ENCODE measurements at places on chromosomes 16 and 17.

GRCh38 chr17:52048137-52048898 is 110.2 kb downstream of the CA10 start:
- DNase-seq, result no peak

- DNase-seq, result no peak
Observed at GRCh38 chr17:80718428-80718827, 173.8 kb downstream of the RPTOR start.

DNA sequence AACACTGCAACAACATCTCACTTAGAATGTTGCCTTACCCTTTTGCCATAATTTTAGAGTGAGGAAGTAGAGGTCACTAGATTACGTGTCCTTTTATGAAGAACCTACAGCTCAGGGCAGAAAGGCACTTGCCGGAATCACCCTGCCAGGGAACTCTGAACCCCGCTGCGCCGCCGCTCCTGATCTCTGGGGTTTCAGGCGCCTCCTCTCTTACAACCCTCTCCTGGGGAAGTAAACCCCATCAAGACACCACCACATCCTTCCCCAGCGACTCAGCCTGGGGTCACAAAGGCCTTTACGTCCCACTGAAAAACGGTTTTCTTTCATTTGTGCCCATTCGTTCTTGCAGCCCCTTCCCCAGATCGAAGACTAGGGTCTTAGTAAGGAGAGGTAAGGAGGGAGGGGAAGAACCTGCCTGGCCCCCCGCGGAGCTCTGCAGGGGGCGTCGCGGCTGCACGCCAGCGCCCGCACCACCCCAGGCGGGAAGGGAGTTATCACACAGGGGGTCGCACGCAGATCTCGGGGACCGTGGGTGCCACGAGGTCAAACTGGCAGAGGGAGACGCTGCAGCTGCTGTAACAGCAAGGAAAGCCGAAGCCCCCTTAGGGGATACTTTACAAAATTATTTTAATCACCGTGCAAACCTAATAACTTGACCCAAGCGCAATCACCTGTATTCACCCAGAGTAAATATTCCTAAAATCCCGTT is 1.0 kb upstream of the HLF start:
- DNase-seq, result peak; percentile 12

DNA sequence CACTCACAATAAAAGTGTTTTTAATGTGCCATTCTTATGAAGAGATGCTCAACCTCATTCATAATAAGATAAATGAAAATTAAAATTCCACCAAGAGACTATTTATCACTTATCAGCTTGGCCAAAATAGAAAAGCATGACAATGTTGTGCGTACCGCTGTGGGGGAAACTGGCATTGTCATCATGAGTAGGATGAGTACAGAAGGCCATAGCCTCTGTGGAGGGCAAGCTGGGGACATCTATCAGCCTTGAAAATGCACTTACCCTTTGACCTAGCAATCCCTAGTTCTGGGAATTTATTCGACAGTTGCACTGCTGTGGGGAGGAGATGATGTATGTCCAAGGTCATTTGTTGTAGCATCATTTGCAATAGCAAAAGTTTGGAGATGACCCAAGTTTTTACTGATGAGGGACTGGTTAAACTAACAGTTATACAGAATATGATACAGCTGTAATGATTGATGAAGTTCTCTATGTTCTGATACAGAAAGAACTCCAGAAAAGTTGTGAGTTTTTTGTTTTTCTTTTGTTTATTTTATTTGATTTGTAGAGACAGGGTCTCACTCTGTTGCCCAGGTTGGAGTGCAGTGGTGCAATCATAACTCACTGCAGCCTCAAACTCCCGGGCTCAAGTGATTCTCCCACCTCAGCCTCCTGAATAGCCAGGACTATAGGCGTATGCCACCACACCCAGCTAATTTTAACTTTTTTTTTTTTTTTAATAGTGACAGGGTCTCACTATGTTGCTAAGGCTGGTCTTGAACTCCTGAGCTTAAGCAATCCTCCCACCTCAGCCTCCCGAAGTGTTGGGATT is 13.7 kb upstream of the PRKCB start:
- no peak for DNase-seq

GRCh38 chr17:28524476-28525424 is 18.6 kb downstream of the FOXN1 start:
- DNase-seq, result no peak

DNA sequence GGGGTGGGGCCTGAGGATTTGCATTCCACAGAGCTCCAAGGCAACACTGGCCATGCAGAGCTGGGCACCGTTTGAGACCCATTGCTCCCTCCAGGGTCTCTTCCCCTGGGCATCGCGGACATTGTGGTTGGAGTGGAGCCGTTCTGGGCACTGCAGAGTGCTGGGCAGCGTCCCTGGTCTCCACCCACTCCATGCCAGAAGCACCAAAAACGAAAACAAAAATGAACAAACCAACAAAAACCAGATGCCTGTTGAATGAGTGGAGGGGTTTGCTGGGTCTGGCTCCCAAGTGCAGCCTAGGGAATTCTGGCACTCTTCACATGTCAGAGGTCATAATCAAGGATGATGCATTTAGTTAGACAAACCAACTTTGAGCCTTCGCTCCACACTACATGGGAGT is 17.9 kb downstream of the WNT9B start:
- DNase-seq, result no peak

GRCh38 chr17:48611681-48612455 is 1.1 kb upstream of the HOXB7 start:
- no peak for DNase-seq

- DNase-seq, result no peak
Observed at GRCh38 chr17:41490000-41490990, 585 bp upstream of the KRT36 start.

GRCh38 chr17:74960570-74961342 is 11.8 kb downstream of the HID1 start:
- DNase-seq, result peak; percentile 29

DNA sequence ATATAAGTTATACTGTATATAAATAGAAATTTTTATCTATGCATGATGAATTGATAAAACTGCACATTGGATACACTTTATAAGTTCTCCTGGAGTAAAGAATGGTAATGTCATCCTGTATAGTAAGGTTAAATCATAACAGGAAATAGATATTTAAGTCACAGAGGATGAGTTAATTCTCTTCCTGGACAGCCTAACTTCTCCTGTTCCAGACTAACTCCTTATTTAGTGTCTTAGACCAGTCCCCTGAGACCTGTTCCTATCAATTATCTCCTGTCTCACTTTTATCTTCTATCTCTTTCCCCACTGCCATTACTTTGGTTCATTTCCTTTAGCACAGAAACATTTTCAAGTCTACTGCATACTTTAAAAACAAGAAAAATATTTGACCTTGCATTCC is 46.5 kb downstream of the SSH2 start:
- no peak for DNase-seq

GRCh38 chr17:835263-835662 is 53.1 kb downstream of the MRM3 start:
- DNase-seq, result no peak

DNA sequence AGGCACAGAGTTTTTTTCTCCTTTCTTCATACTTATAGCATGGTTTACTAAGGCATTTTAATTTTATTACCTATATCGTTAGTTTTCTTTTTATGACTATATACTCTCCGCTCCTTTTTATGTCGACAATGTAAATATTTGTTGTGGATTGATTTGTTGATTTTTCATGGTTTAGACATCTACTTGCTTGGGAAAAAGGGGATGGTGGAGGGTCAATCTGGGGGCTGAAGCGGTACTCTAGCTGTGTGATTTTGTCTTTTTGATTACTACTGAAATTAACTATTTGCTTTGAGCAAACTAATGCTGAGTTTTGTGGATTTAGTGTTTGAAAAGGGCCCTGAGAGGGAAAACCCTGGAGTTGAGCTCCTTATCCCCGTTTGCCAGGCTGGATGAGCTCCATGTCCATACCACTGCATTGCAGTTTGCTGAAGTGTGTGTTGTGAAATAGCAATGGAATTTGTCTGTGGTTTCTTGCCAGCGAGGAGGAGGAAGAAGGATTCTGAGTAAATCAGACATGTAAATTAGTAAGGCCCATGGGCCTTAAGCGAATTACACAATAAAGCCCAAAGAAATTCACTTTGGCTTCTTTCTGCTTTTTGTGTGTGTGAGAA is 72.0 kb downstream of the FTO start:
- DNase-seq, result no peak

GRCh38 chr17:72702136-72702735 is 390.3 kb downstream of the SLC39A11 start:
- DNase-seq, result no peak

DNA sequence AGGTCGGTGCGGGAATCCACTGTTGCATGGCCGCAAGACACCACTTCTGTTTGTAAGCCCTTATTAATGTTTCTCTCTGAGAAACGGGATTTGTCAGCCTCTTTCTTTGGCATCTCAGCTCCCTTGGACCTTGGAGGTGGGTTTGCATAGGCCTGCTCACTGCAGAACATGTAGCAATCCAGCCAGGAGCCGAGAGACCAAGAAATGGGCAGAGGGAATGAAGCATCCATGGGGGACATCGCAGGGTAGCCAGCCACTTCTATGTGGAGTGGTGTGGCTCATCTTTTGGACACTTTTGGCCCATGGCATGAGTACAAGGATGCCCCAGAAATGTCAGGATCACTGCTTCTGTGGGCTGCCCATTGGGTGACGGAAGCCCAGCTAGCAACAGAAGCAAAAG is 79.4 kb downstream of the GSG1L start:
- DNase-seq, result no peak

- no peak for DNase-seq
Observed at GRCh38 chr16:87582216-87582965, 19.9 kb upstream of the JPH3 start.

DNA sequence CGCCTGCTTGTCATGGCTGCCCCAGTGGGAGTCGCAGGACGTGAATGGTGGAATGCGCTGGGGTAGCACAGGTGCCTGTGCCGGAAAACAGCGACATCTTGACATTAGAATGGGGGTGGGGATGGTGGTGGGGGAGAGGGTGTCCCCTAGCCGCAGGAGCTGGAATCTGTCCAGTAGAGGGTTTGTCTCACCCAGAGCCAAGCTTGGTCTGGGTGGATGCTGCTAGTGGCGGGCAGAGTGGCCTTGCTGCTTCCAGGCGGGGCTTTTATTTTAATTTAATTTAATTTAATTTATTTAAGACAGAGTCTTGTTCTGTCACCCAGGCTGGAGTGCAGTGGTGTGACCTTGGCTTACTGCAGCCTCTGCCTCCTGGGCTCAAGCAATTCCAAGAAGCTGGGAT is 7.7 kb downstream of the BAIAP2 start:
- no peak for DNase-seq

DNA sequence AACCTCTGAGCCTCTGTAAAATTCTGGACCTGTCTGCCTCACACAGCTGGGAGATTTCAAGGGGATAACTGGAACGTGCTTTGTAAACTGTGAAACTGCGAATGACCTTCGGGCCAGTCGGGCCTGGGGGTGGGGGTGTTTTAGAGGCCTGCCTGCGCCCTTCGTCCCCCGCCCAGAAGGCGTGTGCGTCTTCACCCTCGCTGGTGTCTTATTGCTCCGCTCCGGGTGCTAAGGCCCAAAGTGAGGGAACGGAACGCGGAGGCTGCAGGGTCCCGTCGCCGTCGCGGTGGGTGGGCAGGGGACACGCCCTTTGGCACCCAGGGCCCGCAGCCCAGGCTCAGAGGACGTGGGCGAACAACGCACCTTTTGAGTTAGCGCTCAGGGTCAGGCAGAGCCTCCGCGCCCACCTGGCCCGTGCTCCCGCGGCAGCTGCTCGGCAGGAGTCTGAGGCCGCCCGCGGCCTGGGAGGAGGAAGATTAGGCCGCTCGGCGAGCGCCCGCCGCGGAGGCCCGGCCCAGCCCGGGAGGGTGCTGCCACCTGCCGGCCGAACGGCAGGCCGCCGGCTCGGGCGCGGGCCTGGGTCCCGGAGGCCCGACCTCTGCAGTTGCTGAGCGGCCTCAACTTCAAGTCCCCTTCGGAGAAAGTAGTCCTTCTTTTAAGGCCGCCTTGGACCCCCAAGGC is 29.7 kb downstream of the DCAKD start:
- peak; percentile 64 for DNase-seq

- DNase-seq, result no peak
Observed at GRCh38 chr17:75182319-75182568, 515 bp downstream of the SUMO2 start.

DNA sequence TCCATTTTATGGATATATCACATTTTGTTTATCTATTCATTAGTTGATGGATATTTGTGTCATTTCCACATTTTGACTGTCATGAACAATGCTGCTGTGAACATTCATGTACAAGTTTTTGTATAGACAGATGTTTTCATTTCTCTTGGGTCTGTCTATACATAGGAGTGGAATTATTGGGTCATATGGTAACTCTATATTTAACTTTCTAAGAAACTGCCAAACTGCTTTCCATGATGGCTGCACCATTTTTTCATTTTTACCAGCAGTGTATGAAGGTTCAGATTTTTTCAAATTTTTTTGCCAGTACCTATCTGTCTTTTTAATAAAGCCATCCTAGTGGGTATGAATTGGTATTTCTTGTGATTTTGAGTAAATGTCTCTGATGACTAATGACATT is 15.5 kb downstream of the NFAT5 start:
- no peak for DNase-seq

- DNase-seq, result no peak
Observed at GRCh38 chr16:84848986-84849634, 29.3 kb downstream of the CRISPLD2 start.

- DNase-seq, result no peak
Observed at GRCh38 chr16:14600164-14600563, 29.9 kb downstream of the PARN start.

- DNase-seq, result no peak
Observed at GRCh38 chr17:74816905-74817620, 40.9 kb upstream of the NAT9 start.

- no peak for DNase-seq
Observed at GRCh38 chr16:14458576-14458975, 171.5 kb downstream of the PARN start.

DNA sequence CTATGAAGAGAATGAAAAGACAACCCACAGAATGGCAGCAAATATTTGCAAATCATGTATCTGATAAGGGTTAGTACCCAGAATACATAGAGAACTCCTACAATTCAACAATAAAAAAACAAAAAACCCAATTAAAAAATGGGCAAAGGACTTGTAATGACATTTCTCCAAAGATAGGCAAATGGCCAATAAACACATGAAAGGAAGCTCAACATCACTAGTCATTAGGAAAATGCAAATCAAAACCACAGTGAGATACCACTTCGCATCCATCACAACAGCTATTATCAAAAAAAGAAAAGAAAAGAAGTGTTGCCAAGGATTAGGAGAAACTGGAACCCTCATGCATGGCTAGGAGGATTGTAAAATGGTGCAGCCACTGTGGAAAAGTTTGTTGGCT is 45.1 kb upstream of the ARL6IP1 start:
- no peak for DNase-seq

DNA sequence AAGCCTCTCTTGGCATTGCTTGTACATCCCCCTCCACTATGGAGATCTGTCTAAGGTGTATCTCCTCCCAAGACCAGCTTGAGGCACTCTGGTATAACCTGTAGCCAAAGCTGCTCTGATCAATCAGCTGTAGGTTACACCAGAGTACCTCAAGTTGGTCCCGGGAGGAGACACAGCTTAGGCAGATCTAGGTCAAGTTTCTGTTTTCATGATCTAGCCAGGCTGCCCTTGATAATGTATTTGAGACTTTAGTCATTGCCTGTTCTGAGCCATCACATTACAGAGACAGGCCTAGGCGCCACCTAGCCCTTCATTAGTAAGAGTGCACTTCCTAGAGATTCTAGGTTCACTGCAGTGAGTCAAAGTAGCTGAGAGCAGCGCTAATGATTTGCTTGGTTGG is 31.4 kb downstream of the ASGR1 start:
- no peak for DNase-seq

Measured in T-helper 9 cell (primary cell).